ENCODE measurements at places on chromosomes 5 and 9.
A peak's percentile ranks its signal among the peaks of the same experiment; 100 is the strongest.

- DNase-seq, result no peak
These were observed 178.0 kb downstream of the FSTL4 start for GRCh38 chr5:133434336-133434735.

- DNase-seq, result no peak
These were observed 55.8 kb upstream of the PTCH1 start for GRCh38 chr9:95572381-95573151.

GRCh38 chr5:108769352-108769751 is 21.7 kb downstream of the FER start:
- no peak for DNase-seq

GRCh38 chr9:17928228-17928627 is 349.4 kb downstream of the SH3GL2 start:
- DNase-seq, result no peak

- no peak for DNase-seq
These were observed 34.1 kb downstream of the NEK6 start for GRCh38 chr9:124291801-124292396.

GRCh38 chr9:130177898-130178805 is 5.9 kb downstream of the NCS1 start:
- DNase-seq, result no peak

GRCh38 chr5:1544294-1544961 is 20.7 kb upstream of the LPCAT1 start:
- no peak for DNase-seq

DNA sequence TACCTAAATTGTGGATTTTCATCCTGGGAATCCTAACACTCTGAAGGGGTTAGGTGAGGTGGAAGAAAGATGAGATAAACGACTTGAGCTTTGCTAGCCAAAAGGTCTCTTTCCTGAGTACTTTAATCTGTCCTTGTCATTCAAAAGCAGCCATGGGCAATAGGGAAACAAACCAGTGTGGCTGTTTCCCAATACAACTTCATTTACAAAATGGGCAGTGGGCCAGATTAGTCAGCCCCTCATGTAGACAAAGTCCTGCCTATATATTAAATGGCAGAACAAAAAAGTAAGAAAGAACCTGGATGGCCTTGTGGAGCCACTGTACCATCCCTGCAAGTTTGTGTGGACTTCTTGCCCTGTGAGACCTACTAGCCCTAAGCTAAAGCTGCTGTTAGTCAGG is 51.0 kb upstream of the NFIL3 start:
- no peak for DNase-seq

DNA sequence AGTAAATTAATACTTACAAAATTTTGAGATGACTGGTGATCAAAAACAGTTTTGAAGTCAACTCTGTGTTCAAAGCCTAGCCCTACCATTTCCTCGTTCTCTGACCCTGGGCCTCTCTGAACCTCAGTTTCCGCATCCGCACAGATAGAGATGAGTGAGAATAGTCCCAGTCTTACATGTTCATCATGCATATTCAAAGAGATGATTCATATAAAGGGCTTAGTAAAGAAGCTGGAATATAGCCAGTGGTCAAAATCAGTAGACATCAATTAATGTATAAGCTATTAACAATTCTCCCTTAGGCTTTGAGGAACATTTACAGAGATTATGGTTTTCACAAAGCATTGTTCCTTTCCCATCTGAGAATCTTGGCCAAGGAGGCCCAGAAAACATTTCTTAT is 250.6 kb downstream of the SPOCK1 start:
- no peak for DNase-seq

DNA sequence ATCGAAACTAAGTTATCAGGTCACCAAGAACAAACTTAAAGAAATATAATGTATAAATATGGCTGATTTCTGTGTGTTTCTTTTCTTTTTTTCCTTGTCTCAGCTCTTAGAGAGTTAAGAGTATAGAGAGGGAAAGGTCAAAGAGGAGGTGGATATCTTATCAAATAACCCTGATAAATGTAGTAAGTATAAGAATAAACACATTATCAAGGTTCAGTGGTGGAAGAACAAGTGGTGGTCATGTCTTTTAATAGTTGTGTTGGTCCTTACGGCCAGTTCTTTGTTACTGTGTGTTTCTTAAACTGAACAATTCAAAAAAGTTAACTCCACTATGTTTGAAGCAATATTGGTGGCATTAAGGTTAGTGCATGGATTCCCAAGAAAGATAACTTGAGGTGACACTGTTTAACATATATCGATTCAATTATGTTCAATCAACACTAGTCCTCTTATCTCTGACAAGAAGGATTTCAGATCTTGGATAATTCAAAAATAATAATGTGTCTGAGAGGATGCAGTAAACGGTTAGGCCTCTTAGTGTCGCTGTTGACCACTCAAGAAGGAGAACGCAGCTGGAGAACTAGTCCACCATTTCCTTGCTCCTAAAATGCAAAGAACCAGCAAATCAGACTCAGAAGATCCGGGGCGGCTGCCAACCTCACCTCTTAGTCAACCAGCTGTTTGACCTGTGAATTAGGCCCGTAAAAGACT is at the start of gene PCDHGA3:
Gene PCDHGA3 (plus strand): TSS at position 588 of the 711 bp plus-strand sequence. CDS start 205 bp downstream, outside the sequence.
- no peak for DNase-seq

- no peak for DNase-seq
These were observed 14.1 kb upstream of the MAP1B start for GRCh38 chr5:72093217-72093616.

DNA sequence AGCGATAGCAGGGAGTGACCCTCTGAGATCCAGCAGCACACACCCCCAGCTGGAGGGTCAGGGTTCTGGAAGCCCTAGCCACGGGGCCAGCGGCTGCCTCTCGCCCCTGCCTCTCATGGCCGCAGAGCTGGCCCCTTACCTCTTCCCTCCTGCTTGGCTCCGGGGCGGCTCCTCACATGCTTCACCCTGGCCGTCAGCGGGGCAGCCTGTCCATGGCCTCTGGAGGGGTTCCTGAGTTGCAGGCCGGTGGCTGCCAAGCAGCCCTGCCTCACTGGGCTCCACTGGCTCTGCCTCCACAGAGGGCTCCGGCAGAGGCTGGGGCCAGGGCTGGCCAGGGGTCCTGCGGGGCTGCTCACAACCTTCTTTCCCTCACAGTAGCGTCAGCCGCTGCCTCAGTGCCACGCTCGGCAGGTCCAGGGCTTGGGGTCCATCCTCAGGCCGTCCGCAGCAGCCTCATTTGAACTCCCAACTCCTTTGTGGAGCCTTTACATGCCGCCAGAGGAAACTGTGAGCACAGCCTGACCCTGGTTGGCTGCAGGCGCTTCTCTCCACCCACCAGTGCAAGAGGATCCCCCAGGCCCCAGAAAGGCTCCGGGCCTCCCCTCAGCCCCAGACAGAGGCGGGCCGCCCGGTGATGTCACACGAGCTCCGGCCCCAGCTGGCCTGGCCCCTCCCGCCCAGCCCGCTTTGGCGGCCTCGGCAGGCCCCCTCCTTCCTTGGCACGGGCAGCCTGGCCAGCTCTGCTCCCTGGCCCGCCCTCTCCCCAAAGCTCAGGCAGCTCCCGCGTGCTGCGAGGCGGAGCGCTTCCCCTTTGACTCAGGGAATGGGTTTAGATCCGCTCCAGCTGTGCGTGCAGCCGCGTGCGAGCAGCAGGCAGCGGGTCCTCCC is at the start of gene ANGPTL2:
Gene ANGPTL2 (minus strand): TSS at position 460 of the 888 bp plus-strand sequence. CDS start 13,904 bp downstream, outside the sequence.
- DNase-seq, result peak; percentile 88

DNA sequence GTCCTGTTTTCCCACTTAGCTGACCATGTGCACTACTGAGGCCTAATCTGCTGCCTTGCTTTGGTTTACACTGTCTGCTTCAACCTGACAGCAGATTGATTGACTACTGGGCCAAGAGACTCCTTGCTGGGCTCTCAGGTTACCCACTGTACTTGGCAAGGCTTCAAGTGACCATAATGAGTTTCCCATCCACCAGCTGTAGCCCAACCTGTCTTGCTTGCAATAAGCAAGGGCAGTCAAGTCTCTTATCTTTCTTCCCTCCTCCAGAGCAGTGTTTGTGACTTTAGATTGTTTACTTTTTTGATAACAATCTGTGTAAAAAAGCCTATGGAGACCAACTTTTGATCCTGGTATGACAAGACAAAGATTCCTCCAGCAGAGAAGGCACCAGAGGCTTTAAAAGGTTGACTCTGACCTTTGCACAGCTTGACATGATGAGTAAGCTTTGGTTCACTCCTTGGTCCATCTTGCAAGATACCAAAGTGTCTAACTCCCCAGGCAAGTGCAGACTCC is 912.3 kb upstream of the SEMA6A start:
- no peak for DNase-seq

DNA sequence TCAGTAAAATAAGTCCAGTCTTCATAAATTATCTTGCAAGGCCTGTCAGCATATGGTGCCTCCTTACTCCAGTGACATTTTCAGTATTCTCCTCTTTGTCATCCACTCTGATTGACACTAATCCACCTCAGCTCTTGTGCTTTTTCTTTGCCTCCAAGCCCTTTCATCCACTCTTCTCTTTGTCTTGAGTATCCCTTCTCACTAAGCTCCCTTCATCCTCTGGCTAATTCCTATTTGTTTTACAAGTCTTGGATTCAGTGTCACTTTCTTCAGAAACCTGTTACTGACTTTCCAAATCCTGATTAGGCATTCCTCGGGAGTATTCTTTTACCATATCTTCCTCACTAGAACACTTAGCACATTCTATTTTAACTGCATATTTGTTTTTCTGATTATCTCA is 100.6 kb upstream of the VCAN start:
- no peak for DNase-seq

DNA sequence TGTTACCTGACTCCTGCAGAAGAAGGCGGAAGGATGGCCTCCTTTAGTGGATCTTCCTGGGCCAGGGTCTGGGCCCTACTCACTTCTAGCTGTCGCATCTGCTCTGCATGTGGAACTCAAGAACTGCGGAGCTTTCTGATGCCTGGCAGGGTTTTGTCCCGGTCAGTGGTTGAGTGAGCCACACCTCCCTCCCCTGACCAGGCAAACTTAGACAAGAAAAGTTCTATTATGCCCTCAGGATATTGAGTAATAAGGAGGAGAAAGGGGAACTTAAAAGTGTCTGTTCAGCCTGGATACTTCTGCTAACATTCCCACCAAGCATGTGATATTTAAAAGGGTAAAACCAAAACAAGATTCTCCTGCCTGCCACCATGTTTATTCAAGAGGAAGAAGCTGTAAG is at the start of gene FYB1:
Gene FYB1 (minus strand): TSS at position 127 of the 400 bp plus-strand sequence. CDS start 16,603 bp downstream, outside the sequence.
- DNase-seq, result no peak

DNA sequence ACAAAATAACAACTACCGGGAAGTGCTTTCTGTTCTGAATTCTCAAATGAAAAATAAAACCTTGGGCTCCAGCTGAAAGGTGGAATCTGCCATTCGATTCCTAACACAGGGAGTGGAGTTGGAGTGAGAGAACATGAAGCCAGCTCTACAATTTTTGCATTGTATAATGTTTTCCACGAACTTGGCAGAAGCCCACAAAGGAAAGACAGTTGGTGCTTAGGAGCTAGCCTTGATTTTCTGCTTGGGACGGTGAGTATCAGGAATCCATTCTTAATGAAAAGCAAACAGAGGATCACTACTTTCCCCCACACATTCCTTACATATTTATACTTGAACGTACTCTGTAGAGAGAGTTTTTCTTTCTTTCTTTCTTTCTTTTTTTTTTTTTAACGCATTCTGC is 74.2 kb upstream of the FBXL7 start:
- DNase-seq, result no peak

GRCh38 chr9:106528158-106528557 is 334.8 kb upstream of the ZNF462 start:
- no peak for DNase-seq

- no peak for DNase-seq
These were observed 408.0 kb downstream of the EBF1 start for GRCh38 chr5:158691631-158692255.

- no peak for DNase-seq
These were observed 55.5 kb downstream of the TMOD1 start for GRCh38 chr9:97556721-97557605.

DNA sequence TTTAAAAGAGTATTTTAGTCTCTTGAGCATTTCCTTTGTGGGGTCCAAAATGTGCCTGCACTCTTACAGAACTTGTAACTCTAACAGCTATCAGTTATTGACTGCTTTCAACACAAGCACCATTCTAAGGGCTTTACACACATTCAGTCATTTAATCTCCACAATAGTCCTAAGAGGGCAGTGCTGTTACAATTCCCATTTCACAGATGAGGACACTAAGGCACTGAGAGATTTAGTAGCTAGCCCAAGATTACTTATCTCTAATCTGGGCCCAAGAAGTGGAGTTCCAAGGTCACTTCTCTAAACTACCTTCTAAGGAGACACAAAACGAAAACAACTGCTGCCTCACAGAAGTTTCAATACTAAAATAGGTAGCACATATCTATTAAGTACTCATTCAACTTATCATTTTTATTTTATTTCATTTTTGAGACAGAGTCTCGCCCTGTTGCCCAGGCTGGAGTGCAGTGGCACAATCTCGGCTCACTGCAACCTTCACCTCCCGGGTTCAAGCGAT is 275.2 kb downstream of the CWC27 start:
- no peak for DNase-seq

DNA sequence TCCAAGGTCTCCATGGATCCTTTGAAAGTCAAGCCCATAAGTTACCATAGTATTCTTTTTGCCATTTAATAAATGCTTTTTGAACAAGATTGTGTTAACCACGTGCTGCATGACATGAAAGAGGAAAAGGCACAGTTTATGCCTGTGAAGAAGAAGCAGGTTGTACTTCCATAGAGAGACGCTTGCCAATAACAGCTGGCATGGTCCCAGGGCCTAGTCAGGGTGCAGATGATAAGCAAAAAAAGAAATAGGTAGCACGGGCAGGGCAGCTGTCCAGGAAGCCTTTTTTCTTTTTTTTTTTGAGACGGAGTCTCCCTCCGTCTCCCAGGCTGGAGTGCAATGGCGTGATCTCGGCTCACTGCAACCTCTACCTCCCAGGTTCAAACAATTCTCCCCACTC is 71.8 kb upstream of the CLINT1 start:
- DNase-seq, result peak; percentile 57

DNA sequence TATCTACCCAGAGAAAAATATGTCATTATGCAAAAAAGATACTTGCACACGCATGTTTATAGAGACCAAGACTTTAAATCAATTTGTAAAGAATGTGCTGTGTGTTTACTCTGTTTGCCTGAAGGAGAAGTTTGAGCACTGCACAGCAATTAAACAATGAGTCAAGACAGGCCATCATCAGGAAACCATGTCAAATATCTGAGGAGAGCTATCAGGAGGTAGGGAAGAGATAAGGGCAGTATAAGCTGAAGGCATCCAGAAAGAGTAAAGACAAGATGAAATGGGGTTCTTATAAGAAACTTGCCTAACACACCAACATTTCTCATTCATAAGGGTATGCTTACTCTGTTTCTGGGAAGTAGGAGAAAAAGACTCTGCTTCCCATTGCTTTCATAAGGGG is 405.8 kb upstream of the PTGER4 start:
- DNase-seq, result no peak

DNA sequence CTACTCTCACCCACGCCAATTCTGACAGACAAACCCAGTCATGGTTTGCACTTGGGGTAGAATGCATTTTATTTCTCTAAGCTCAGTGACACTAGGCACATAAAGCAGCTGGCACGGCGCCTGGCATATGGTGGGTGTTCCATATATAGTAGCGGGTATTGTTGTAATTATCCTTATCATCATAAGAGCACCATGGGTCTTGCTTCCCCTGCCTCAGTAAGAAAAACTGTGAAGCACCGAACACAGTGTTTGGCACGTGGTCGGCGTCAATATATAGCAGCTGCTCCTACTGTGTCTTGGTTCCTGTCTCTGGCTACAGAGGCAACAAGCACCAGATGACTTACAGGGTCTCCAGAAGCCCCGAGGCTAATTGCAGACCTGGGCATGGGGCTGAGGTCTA is 194.1 kb upstream of the PANK3 start:
- no peak for DNase-seq
